ENCODE measurements at places on chromosomes 12 and 14. TPM values are rescaled to one million over a fixed set of nuclear protein-coding genes. Genes with fewer than 3 reads are reported as not detected.

GRCh38 chr12:130880411-130880885 is 8.6 kb downstream of the RAN start:
- no peak for DNase-seq

HCAR1 gene
- total RNA-seq = 0.52 TPM

C12orf50 gene
- total RNA-seq = 0.18 TPM

GRCh38 chr14:42316693-42317092 is 710.0 kb downstream of the LRFN5 start:
- no peak for DNase-seq

DNA sequence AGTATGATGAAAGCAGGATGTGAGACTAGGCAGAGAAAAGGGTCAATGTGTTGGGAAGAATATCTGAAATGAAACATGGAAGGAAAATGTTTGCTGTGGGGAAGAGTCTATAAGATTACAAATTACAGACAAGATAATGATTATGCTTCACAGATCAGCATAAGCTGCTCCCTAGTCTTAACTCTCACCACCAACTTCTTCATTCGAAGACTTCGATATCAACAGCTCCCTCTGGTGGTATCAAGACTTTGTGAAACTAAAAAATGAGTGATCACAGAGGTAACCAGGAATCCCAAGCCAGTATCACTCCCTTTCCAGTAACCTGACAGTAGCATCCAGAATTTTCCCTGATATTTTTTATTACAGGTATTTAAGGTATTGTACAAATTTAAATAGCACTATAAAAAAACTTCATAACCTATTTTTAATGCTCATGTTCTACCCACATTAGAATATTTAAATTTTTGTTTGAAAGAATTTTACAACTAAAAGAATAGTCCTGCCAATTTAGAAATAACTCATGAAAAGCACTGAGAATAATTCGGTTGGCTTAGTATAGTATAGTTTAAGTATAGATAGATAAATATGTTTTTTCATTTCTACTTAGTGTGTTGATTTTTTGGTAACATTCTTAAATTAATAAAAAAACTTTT is 84.4 kb downstream of the C2CD5 start:
- DNase-seq = no peak

CNTN1 gene
- not detected for total RNA-seq

Data from activated naive CD4-positive, alpha-beta T cell treated with anti-CD3 and anti-CD28 coated beads, Interleukin-2, amount 50 U/mL, for 72 hours (primary cell).